ENCODE measurements at places on chromosomes 4 and X.

DNA sequence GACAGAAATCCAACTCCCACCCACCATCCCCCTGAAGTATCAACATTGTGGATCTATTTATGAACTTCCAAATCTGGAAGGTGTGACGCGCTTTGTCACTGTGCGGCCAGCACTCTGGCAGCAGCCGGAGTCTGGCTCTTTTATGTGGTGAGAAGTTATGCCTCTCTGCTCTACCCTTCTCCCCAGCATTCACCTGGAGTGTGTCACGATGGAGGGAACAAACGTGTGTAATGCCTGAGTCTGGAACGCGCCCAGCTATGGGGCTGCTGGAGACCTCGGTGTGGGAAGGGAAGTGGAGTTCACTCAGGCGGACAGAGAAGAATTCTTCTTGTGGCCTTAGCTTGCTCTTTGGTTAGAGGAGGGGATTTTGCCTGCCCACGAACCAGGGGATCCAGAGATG, 222.1 kb upstream of the RPL34 start:
- DNase-seq, result no peak

GRCh38 chr4:15784959-15785634, 7.0 kb downstream of the CD38 start:
- no peak for DNase-seq

GRCh38 chr4:103067841-103068547, 8.6 kb downstream of the SLC9B2 start:
- no peak for DNase-seq

DNA sequence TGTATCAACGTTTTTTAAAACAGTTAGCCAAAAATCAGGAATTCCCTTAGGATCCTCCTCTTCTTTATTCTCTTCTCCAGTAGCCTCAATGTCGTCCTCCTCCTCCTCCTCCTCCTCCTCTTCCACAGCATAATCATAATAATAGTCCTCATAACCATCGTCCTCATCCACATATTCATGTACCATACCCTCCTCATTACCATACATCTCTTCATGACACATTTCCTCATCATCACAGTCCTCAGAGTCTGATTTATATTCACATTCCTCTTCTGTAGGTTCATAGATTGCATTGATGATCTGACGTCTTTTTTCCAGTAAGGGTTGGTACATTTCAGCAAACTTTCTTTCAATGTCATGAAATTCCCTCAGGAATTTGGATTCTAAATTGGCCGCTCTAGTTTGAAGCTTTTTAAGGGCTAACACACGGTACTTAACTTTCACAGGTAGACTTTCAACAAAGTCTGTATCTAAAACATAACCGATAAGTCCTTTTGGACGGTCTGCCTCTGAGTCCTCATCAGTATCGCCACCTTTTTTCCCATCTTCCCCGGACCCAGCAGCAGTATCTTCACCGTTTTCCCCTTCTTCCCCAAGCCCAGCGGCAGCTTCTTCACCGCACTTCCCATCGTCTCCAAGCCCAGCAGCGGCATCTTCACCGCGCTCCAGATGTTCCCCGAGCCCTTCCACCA, 771 bp downstream of the NAP1L2 start:
- DNase-seq, result no peak

- DNase-seq, result no peak
Measured at GRCh38 chr4:73687421-73687820, 52.9 kb upstream of the CXCL8 start.

DNA sequence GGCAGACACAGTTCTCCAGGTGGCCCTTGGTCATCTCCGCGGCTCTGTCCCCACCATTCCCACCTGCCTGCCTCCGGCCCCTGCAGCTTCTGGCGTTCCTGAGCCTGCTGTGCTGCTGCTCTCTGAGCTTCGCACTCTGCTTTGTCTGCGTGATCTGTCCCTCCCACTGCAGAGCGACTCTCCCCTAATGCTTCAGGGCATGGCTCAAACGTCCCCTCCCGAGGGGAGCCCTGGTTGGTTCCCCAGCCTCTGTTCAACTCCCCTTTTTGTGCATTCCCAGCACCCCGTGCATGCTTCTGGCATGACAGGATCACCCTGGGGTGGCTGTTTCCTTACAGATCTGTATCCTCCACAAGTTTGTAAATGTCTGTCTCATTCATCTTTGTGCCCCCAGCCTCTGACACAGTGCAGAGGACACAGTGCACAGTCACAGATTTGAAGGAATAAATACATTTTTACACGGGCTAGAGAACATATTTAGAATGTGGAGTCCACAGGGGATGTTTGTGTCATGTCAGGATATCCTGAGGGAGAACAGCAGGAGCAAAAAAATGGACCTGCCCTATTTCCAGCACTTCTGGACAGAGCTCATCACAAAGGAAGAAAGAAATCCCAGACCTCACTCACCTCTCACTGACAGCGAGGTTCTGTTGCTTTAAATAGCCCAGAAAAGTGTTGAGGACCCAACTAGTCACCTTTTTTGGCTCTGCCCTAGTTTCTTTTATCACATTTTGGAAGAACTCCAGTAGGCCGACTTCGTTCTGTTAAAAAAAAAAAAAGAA, 72.6 kb downstream of the GATB start:
- no peak for DNase-seq

Data from activated naive CD4-positive, alpha-beta T cell treated with Interleukin-2 at 50 U/mL for 16 hours (primary cell).